ENCODE measurements at places on chromosomes 2 and 18.

GRCh38 chr2:53756644-53757043 is 11.0 kb upstream of the CHAC2 start:
- DNase-seq: no peak

GRCh38 chr18:54712306-54712705 is 116.0 kb upstream of the RAB27B start:
- no peak for DNase-seq

GRCh38 chr18:38362286-38362792 is 796.7 kb upstream of the CELF4 start:
- no peak for DNase-seq

DNA sequence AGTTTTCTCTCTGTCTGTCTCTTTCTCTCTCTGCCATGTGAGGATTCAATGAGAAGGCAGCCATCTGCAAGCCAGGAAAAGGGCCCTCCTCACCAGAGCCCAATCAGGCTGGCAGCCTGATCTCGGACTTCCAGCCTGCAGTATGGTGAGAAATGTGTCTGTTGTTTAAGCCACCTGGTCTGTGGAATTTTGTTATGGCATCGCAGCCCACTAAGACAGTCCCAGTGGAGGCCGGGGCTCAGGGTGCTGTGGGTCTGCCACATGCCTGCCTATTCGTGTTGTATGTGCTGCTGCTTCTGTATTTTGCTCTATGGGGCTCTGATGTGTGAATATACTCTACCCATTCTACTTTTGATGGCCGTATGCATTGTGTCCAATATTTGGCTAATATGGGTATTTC is 139.0 kb upstream of the HS6ST1 start:
- DNase-seq: no peak

DNA sequence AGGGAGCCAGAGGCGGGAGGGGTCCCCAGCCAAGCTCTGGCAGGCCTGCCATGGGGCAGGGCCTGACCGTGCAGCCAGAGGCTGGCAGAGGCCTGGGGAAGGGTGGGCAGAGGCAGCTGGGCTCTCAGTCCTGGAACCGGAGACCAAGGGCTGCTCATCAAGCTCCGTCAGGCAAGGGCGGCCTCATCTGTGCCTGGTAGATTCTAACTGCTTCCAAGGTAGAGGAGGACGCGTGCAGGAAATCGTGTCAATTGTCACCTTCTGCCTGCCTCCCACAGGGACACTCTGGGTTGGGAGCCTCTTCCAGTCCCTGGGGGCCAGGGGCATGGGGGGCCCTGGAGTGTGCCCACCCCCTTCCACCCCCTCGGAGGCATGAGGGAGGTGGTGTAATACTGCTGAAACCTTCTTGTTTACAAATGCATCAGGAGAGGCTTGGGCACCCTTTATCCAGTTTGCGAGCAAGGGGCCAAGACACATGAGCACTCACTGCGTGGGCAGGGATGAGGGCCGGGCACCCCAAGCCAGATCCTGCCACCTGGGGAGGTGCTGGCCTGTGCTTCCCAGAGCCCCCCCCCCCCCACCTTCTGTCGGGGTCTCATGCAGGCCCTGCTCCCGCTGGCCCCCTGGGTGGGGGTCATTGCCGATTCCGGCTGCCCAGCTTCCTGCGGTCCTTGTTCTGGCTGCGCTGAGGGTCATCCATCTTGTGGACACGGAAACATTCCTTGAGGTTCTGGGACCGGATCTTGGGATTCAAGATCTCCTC is 9.0 kb downstream of the SNORC start:
- no peak for DNase-seq

GRCh38 chr2:7588295-7588694 is 671.1 kb downstream of the RNF144A start:
- DNase-seq: no peak

- DNase-seq: no peak
These were observed 179.7 kb downstream of the EVA1A start for GRCh38 chr2:75381032-75381431.

GRCh38 chr18:23062011-23062410 is 73.3 kb upstream of the CABLES1 start:
- no peak for DNase-seq

GRCh38 chr2:75186821-75187220 is 12.5 kb downstream of the TACR1 start:
- DNase-seq: no peak

DNA sequence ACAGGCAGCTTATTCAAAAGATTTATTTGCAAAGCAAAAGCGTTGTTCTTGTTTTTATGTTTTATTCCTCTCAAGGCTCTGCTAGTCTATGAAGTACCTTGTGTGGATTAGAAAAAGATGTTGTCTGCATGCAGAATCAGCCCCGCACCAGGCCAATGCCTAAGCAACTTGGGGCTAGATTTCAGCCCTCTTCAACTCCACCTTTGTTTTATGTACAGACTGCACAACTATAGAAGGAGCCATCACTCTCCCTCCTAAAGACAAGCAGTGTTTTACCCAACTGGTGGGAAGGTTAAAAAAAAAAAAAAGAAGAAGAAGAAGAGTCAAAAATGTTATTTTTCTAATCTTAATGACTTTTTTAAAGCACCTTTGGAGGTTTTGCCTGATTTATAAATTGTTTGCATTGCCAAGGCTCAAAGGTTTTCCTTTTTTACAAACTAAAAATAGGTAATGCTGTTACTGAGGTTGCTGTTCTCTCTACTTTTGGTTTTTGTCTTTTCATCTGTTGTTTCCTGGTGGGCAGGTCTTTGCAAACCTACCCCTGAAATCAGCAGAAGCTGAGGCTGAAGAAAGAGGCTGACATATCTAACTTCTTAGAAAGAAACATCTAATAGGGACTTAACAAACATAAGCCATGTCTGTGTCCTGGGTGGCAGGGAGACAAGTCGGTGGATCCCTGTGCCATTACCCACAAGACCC is 164.0 kb downstream of the SLC39A10 start:
- DNase-seq: no peak

DNA sequence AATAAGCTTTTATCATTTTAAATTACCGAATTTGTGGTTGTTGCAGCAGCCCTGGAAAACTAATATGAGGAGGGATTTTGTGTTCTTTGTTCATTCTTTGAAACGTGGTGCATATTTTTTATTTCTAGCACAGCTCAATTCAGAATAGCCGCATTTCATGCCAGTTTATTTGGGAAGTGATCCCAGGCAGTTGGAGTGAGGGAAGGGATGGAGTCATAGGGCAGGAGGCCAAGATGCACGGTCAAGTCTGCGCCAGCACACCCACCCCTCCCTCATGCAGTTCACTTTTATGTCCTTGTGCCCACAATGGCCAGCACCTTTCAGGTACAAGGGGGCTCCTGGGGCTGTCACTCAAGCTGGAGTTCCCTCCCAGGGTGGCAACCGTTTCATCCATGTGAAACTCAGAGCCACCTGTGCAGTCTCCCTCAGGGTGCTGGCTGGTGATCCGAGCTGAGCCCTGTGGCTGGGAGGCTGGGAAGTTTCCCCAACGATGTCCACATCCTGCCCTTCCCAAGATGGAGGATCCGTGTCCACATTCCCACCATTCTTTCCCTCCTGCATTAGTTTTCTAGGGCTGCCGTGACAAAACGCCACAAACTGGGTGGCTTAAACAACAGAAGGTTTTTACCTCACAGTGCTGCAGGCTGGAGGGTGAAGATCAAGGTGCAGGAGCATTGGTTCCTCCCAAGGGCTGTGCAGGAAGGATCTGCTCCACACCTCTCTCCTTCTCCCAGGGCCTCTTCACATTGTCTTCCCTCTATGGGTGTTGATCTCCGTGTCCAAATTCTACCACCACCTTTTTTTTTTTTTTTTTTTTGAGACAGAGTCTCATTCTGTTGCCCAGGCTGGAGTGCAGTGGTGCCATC is 68.5 kb upstream of the ITGA6 start:
- DNase-seq: no peak

DNA sequence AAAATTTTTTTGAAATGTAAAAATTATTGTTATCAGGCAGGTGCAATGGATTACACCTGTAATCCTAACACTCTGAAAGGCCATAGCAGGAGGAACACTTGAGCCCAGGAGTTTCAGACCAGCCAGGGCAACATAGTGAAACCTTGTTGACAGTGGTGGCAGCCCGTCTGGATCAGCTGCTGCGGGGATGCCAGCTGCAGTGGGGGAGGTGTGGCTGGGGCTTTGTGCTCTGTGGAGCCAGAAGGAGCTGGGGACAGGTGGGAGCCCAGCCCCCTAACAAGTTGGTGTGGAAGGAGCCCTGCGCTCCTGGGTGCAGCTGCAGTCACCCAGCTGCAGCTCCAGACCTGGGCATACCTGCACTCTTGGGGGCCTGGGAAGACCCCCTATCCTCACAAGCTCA is 182.4 kb upstream of the MC4R start:
- no peak for DNase-seq

- DNase-seq: no peak
These were observed 31.5 kb upstream of the PTPRM start for GRCh38 chr18:7535436-7536205.

GRCh38 chr2:239004274-239005015 is 156.6 kb downstream of the TWIST2 start:
- no peak for DNase-seq

DNA sequence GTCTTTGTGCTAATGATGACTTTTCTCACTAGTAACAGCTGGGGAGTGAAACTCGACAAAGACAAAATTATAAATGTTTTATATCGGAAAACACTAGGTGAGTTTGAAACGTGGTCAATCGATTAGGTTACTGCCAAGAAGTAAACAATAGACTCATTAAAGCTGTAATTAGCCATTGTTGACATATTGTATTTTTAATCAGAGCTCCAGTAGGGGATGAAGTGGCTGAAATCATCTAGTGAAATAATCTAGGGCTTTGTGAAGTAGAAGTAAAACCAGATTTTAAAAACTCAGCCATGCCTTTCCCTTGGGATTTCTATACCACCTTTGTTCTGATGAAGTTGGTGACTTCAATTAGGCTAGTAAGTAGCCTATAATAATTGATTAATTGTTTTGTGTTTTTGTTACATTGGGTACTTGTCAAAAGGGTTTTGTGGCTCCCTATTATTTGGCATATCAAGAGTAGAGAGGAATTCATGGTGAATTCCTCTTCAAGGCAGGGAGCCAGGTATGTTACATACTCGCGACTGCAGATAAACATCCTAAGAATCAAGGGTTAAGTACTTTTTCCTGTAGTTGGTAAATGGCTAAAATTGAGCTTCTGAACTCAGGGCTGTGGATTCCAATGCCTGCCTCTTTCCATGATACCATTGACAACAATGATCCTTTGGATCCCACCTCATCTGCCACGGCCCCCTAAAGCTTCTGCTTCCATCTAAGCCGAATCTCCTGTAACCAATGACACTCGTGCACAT is 31.6 kb downstream of the RAB27B start:
- DNase-seq: no peak

DNA sequence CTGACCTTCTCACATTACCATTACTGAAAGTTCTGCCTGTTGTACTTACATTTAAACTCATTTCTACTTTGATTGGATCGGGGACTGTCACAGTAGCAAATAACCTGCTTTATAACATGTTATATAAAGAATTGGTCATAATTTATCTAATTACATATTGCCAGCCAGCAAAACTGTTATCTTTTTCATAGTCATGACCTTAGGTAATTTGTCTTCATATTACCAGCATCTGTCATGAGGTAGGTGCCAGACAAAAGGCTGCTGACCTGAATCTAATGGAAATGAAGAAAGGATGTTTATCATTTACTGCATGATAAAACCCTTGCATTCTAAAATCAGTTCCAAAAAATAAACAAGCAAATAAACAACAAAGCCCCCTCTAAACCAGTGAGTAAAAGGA is 89.4 kb upstream of the LRP1B start:
- DNase-seq: no peak

GRCh38 chr2:25227576-25227975 is 59.2 kb upstream of the POMC start:
- DNase-seq: no peak

DNA sequence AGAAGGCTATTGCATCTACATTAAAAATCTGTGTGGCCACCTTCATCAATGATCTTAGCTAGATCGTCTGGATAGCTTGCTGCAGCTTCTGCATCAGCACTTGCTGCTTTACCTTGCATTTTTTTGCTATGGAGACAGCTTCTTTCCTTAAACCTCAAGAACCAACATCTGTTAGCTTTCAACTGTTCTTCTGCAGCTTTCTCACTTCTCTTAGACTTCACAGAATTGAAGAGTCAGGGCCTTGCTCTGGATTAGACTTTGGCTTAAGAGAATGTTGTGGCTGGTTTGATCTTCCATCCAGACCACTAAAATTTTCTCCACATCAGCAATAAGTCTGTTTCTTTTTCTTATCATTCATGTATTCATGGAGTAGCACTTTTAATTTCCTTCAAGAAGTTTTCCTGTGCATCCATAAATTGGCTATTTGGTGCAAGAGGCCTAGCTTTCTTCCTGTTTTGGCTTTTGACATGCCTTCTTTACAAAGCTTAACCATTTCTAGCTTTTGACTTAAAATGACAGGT is 54.4 kb upstream of the MAP4K4 start:
- DNase-seq: no peak

DNA sequence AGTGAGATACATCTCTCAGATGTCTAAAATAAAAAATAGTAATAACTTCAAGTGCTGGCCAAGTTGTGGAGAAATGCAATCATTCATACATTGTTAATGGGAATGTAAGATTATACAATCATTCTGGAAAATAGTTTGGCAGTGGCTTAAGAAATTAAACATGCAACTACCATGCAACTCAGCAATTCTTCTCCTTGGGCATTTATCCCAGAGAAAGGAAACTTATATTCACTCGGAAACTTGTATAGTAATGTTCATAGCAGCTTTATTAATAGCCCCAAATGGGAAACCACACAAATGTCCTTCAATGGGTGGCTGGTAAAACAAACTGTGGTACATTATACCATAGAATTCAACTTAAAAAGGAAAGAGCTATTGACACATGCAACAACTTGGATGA is 274.0 kb upstream of the SPRED2 start:
- DNase-seq: no peak

GRCh38 chr2:74206180-74206688 is 7.8 kb downstream of the MTHFD2 start:
- no peak for DNase-seq

DNA sequence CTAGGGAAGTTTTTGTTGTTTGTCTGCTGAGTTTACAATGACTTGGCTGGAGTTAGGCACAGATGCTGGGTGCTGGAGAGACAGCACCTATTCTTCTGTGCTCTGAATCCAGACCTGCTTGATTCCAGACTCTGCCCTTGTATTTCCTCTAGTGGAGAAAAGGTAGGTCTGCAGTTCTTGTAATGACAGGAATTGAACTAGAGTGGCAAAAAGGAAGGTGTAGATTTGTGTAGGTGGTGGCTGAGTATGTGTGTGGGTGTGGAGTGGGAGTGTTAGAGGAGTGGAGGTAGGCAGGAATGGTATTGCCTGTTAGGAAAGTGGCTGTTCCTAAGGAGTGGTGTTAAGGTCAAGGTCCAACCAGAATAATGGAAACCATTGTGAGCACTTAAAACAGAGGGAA is 71.9 kb upstream of the LYPD6 start:
- no peak for DNase-seq

- no peak for DNase-seq
These were observed 27.1 kb downstream of the SH2D6 start for GRCh38 chr2:85445316-85446295.

DNA sequence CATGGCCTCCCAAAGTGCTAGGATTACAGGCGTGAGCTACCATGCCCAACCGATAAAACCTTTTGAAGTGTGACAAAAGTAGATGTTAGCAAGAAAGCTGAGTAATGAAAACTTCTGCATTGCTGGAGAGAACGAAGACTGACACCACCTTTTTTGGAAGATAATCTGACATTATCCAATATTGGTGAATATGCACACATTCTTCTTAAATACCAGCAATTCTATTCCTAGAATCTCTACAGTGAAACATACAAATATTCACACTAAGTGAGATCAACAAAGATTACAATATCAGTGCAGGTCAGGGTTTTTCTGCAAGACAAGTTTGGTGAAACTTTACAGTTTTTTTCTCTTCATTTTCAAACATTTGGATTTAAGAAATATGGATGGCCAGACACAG is 7.8 kb downstream of the PIAS2 start:
- no peak for DNase-seq

GRCh38 chr2:224832207-224832606 is 116.0 kb upstream of the CCDC195 start:
- DNase-seq: no peak
